ENCODE measurements at places on chromosomes 1 and 21.

DNA sequence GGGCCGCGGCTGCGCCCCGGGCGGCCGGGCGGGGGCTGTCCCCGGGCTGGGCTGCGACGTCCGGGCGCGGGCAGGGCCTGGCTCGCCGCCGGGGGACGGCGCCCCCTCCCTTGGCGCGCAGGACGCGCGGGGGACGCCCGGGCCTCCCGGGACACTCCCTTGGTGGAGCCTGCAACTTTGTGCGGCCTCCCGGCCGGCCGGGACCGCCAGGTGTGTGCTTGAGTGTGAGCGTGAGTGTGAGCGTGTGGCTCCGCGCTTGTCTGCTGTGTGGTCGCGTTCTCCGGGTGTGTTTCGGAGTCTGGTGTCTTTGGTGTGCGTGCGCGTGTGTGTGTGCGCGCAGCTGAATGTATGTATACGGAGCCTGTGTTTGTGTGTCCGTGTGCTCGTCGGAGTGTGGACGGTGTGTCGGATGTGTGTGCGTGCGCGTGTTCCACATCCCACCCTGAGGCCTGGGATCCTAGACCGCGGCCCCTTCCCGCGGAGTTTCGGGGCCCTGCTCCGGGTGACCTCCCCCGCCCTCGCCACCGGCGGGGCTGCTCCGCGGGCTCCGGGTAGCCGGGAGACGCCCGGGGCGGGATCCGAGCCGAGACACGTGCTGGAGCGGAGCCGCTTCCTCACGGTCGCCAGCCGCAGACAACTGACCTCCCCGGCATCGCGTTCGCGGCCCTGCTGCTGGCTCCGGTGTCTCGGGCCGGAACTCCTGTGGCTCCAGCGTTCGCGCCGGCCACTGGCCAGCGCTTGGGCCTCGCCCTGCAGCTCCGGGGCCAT lies 1.7 kb downstream of the PTPRU start:
- no peak for DNase-seq

DNA sequence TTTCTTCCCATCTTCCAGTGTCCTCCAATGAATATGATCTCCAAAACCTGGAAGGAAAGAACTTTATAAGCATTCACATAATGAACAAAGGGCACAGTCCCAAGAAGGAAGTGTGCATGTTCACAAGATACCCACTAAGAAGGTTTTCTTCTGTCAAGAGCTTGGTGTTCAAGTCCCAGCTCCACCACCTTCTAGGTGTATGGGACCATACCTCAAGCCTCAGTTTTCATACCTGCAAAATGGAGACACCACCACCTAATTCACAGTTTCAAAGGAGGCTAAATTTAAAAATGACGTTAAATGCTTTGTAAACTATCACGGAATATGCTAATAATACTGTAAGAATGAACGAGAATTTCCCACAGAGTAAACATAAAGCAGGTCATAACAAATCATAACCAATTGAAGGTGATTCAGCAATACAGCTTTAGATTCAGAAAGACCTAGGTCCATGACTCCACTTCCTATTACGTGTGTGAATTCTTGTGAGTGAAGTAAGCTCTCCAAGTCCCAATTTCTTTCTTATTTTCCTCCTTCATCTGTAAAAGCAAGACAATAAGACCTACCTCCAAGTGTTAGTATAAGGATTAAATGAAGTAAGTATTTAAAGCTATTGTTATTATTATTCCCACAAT lies 8.1 kb upstream of the KTI12 start:
- no peak for DNase-seq

GRCh38 chr1:212237651-212238050 lies 47.6 kb upstream of the PPP2R5A start:
- DNase-seq, result peak; percentile 37

DNA sequence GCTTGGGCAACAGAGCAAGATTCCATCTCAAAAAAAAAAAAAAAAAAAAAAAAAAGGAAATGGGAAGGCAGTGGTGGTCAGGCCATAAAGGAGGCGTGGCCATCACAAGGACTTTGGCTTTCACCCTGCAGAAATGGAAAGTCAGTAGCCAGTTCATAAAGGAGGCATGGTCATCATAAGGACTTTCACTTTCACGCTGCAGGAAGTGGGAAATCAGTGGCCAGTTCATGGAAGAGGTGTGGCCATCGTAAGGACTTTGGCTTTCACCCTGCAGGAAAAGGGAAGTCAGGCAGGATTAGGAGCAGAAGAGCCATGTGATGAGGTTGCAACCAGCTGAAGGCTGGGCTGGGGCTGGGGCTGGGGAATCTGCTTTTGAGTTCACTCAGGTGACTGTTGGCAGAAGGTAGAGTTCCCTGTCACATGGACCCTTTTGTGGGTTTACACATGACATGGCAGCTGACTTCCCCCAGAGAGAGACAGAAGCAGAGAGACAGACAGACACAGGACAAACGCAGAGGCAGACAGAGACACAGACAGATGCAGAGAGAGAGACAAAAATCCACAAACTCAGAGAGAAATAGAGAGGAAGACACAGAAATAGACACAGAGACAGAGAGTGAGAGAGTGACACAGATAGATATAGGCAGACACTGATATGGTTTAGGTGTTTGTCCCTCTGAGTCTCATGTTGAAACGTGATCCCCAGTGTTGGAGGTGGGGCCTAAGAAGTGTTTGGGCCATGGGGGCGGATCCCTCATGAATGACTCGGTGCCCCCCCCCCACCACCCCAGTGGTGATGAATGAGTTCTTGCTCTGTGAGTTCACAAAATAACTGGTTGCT lies 263.9 kb upstream of the KAZN start:
- peak; percentile 80 for DNase-seq

DNA sequence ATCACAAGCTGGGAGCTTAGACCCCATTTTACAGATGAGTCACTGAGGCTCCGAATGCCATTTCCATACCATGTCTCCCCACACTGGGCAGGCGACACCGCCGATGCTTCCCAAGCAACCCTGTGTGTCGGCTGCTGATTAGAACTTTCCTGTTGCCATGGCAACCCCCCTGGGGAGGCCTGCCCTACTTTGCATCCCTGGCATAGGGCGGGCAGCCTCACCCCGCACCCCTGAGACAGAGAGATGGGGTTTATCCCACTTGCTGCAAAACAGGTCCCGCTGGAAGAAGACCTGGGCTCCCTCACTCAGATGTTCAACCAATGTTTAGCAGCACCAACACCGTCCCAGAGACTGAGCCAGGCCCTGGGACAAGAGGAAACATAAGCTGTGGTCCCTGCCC lies 81.5 kb downstream of the CAMK2N1 start:
- no peak for DNase-seq

DNA sequence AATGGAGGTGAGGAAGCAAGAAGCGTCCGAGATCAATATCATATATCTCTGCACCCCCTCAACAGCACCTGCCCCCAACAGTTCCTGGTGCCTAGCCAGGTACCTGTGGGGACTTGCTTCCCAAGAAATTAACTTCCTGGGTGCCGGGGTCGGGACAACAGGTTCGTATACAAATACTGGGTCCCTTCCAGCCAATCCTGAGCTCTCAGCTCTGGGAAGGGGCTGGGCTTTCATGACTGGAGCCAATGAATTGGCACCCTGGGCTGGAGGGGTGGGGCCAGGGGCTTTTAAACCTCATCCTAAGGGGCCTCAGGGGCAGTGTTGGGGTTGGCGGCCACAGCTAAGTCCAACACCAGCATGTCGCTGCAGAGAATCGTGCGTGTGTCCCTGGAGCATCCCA lies at the start of gene PADI3:
PADI3 (plus strand) TSS at position 318 of the 400 bp plus-strand sequence; CDS start at position 358, 40 bp downstream.
- no peak for DNase-seq

- no peak for DNase-seq
Observed at GRCh38 chr1:65368403-65368802, 52.1 kb upstream of the LEPR start.
